Lower leg skin (tissue), 4 donors: ENCODE measurements at places on chromosomes 16 and 17. TPM values are rescaled to one million over a fixed set of nuclear protein-coding genes. Genes with fewer than 3 reads are reported as not detected.

DNA sequence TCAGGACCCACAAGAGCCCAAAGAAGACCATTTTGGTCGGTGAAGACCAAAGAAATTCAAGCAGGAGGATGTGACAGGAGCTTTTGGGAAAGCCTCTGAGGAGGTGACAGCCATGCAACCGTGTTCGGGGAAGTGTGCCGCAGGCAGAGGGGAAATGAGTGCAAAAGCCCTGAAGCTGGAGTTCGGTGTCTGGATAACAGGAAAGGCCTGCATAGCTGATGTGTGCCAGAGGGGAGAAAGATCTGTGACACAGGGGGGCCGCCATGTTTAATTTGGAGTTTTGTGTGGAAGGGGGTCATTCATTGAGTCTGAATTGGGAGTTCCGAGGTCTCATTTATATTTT is 870 bp upstream of the ZC3H7A start:
- DNase-seq = no peak

ZMYND15 gene
- 1.2 TPM for total RNA-seq

WNK4 gene
- 1.0 TPM for total RNA-seq

ASIC2 gene
- total RNA-seq = not detected

DNA sequence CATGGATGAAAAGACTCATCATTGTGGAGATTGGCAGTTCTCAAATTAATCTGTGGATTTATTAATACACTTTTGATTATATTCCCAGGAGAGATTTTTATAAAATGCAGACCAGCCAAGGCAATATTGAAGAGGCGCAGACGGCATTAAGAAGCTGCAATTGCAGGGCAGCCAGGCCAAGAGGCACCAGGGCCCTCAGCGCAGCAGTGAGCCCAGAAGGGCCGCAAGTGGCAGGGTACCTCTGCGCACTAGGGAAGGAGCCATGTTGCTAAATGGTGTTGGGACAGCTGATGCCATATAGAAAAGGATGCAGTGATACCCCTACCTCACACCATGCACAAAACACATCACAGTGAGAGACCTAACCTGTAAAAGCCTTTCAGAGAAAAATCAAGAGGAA is 36.6 kb upstream of the CHMP6 start:
- DNase-seq = no peak

GRCh38 chr17:79994602-79995001 is 41.1 kb downstream of the TBC1D16 start:
- no peak for DNase-seq

DNA sequence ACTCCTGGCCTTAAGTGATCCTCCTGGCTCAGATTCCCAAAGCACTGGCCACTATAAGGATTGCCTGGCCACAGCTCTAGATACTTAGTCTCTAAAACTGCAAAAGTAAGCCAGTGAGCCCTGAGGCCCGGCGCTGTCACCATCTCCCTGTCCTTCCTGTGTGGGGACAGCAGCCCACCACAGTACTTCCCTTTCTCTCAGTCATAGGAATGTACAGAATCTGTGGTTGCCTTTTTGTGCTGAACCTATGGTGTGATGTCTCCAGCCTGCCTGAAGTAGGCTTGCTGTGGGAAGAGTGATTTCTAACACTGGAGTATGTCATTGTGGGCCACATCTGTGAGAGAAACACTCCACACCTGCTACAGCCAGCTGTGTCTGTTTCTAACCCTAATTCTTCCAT is 24.7 kb downstream of the NTAN1 start:
- no peak for DNase-seq

GRCh38 chr16:69031877-69032301 is 73.6 kb upstream of the HAS3 start:
- DNase-seq = no peak

DNA sequence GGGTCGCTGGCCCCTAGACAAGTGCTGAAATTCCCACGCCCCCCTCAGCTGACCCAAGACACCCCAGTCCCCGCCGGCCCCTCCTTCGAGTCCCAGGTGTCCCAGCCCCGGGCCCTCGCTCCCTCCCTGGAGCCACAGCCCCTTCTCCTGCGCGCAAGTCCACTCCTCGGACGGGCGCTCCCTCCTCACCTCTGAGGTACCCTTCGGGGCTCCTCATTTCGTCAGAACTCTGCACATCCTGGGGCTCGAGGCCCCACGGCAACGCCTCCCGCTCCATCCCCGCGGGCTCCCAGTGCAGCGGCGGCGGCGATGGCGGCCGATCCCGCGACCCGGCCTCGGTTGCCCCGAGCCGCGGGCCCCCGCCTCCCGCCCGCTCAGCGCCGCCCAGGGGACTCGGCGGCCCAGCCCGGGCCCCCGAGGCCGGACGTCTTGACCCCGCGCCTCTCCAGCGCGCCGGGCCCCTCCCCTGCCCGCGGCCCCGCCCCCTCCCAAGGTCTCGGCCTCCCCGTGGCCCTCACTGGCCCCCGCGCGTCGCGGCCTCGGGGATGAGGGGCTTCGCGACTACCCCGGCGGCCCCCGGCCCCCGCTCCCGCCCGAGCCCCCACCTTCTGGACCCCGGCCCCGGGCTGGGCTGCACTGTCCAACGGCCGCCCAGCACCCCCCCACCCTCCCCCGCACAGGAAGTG is at the start of gene ZNF768:
Gene ZNF768, minus strand, starts transcription at position 430 of the 686 bp plus-strand sequence. Its CDS starts 153 bp downstream, at position 277.
- no peak for DNase-seq

- no peak for DNase-seq
These were observed 118.7 kb downstream of the SKAP1 start for GRCh38 chr17:48311324-48311723.

FOXC2 gene
- 0.32 TPM for total RNA-seq
